Heart left ventricle (tissue), 16 donors: ENCODE measurements at places on chromosomes 11 and 22. TPM values are rescaled to one million over a fixed set of nuclear protein-coding genes. Genes with fewer than 3 reads are reported as not detected.

GRCh38 chr11:105719073-105719822 lies 109.4 kb downstream of the GRIA4 start:
- DNase-seq = no peak

LDHAL6A gene
- polyA plus RNA-seq = not detected

ISX gene
- polyA plus RNA-seq = not detected

GRCh38 chr11:16902781-16903378 lies 111.3 kb downstream of the PLEKHA7 start:
- DNase-seq = no peak

KCNQ1OT1 gene
- 0.57 TPM for polyA plus RNA-seq

KIAA1671 gene
- polyA plus RNA-seq = 4.5 TPM

GRCh38 chr22:23118647-23119493 lies 22.9 kb downstream of the RSPH14 start:
- DNase-seq = no peak

- DNase-seq = no peak
Observed at GRCh38 chr11:76069001-76069400, 137.3 kb downstream of the WNT11 start.

GRCh38 chr11:6413791-6414201 lies 5.1 kb downstream of the APBB1 start:
- DNase-seq = no peak
